ENCODE measurements at places on chromosomes 2 and 18.
A peak's percentile ranks its signal among the peaks of the same experiment; 100 is the strongest.

GRCh38 chr2:1833726-1834125 lies 89.4 kb upstream of the PXDN start:
- no peak for DNase-seq

- DNase-seq, result no peak
Observed at GRCh38 chr2:3805201-3805939, 102.0 kb downstream of the DCDC2C start.

DNA sequence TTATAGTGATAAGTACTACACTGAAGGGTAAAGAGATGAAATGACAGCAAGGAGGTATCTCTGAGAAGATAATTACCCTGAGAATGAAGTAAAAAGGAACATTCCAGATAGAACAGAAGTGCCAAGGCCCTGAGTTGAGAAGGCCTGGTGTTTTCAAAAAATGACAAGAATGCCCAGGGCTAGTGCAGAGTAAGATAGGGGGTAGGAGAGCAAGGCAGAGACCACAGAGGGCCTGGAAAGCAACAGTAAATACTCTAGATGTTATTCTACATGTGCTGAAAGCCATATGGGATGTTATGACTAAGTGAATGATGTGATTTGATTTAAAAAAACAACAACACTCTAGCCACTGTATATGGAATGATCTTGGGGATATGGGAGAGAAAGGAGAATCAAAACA lies 52.3 kb downstream of the BAZ2B start:
- no peak for DNase-seq

GRCh38 chr2:151902829-151903228 lies 74.6 kb upstream of the ARL5A start:
- no peak for DNase-seq

DNA sequence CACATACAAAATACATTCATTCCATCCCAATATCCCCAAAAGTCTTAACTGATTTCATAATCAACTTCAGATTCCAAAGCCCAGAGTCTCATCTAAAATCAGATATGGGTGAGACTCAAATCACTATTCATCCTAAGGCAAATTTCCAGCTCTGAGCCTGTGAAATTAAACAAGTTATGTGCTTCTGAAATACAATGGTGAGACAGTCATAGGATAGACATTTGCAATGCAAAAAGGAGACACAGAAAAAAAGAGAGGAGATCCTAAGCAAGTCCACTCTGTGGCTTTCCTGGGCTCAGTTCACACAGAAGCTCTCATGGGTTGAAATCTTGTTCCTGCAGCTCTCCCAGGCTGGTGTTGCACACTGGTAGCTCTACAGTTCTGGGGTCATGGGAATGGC lies 18.3 kb downstream of the ZNF892 start:
- no peak for DNase-seq

DNA sequence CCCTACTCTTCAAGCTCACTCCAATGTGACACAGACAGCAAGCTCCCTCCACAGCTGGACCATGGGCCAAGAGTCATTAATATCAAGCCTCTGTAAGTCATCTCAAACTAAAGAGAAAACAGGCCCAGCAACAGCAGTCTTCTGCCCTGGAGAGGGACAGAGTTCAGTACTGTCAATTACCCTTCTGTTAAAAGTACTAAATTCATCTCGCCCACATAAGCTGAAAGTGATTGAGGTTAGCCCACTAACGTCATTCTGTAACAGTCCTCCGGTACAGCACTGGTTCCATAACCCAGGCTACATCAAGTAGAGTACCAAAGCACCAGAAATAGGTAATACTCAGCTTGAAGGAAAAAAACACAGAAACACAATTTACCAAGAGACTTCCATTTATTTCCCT lies 25.9 kb downstream of the THADA start:
- no peak for DNase-seq

- no peak for DNase-seq
Observed at GRCh38 chr18:45571195-45571594, 44.1 kb upstream of the SLC14A2 start.

GRCh38 chr2:119282146-119282995 lies 58.7 kb downstream of the STEAP3 start:
- no peak for DNase-seq

GRCh38 chr18:13320096-13320495 lies 101.5 kb downstream of the LDLRAD4 start:
- DNase-seq, result no peak

DNA sequence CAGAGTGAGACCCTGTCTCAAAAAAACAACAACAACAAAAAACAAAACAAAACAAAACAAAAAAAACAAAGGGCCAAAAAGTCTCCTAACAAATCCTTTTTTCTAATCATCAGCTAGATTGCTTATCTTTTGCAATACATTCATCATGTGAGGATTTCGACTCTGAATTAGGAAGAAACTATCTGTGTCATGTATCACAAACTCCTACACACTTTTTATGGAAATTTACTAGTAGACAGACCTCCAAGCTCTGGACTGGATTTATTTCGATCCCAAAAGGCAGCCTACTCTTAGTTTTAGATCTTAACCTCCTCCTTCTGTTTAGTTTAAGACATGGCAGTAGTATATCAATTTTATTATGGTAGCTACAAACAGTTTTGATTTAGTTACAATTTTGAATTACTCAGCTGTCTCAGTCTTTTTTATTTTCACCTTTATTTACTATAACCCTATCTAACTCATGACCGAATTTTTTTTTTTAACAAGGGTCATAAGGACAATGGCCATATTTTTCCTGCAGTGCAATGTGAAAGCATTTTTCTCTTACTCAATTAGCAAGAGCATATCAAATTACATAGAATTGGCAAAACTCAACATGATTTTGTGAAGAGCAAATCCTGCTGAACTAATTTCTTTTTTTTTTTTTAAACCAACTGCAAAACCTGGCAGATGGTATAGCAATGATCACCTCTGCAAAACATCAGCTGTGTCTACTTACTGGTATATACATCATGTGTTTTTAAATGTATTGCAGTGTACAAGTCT lies 10.7 kb upstream of the CCDC88A start:
- no peak for DNase-seq

- no peak for DNase-seq
Observed at GRCh38 chr2:98160554-98160953, 73.6 kb downstream of the VWA3B start.

DNA sequence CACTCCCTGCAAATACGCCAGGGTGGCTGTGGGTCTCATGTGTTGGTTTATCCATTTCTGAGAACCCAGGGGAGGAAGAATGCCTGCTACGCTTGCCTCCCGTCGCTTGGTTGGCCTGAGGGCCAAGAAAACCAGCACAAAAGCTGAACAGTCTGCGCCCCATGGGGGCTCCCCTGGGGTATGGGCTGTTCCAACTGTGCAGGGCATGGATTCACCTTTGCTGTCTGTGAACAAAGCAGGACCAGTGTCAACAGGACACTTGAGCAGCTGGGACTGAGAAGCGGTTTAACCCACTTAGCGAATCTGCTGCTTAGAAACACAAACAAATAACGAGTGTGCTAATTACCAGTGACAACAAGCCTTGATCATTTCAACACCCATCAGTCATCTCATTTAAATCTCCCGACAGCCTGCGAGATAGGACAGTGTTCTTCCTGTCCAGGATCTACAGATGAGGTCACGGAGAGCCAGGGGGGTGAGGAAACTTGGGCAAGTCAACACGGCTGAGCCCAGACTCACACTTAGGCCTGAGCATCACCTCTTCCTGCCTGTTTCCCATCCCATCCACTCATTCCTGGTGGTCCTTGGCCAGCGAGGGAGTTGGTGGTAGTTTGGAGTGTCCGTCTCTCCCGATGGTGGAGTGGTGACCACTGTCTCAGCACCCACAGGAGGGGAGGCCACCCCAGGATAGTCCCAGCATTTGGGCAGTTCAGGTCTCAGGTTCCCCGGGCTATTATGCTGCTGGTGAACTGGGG lies 111.6 kb upstream of the HAAO start:
- peak; percentile 51 for DNase-seq

GRCh38 chr2:233779722-233780121 lies 1.6 kb downstream of the MROH2A start:
- no peak for DNase-seq

DNA sequence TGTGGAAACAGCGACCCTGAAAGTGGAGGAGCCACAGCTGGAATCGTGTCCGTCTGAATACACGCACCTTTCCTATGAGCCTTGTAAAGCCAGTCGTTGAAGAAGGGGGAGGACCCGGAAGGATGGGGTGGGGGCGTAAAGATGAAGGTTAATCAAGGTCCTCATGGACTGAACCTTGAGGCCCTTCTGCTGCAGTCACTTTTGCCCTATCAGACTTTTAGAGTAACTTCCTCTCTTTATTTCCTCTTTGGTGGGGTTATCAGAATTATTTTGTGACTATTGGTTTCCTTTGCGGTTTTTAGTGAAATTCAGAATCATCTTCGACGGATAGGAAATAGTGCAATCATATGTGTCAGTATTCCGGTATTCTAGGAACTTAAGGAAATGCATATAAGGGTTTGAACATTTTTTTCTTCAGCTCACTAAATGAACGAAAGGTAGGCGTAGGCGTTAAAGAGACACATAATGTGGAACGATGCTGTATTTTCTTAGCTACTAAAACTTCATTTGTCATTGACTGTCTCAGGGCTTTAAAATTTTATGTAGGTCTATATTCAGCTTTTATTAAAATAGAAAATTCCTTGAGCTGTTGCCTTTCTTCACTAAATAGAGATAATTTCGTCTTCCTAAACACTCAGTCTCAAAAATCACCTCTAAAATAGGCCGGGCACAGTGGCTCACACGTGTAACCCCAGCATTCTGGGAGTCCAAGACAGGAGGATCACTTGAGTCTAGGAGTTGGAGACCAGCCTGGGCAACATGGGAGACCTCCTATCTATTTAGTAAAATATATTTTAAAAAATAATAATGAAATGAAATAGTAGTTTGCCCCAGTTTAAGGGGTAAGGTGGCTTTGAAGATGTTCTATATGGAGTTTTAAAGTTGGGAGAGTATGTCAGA lies 1.4 kb upstream of the YES1 start:
- no peak for DNase-seq

DNA sequence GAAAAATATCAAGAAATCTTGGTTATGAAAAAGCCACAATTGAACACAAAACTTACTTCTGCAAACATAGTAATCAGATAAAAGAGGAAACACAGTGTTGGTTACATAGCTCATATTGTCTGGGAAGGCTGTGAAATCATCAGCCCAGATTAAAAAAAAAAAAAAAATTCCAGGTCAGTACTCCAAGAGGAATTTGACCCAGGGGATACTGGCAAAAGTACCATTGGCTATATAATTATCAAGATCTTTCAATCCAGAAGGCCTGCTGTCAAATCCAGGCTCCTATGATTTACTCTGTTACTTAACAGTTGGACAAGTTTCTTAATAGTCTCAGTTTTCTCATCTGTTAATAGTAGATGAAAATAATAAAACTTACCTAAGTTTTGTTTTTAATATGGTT lies 12.9 kb upstream of the IKZF2 start:
- DNase-seq, result no peak

GRCh38 chr2:230805353-230806017 lies 59.3 kb upstream of the ITM2C start:
- DNase-seq, result no peak

GRCh38 chr2:240958366-240959213 lies 39.8 kb upstream of the SNED1 start:
- DNase-seq, result no peak

GRCh38 chr18:61893309-61893970 lies 633 bp upstream of the RNF152 start:
- no peak for DNase-seq

GRCh38 chr2:200861617-200862155 lies 2.8 kb downstream of the CLK1 start:
- no peak for DNase-seq

GRCh38 chr2:105629634-105630033 lies 115.1 kb upstream of the NCK2 start:
- no peak for DNase-seq

GRCh38 chr2:55459279-55459678 lies 39.6 kb upstream of the CCDC88A start:
- no peak for DNase-seq

GRCh38 chr2:127305990-127306585 lies 12.1 kb upstream of the ERCC3 start:
- no peak for DNase-seq

GRCh38 chr2:218658671-218659257 lies 659 bp downstream of the ZNF142 start:
- no peak for DNase-seq

- no peak for DNase-seq
Observed at GRCh38 chr18:35043207-35043606, 2.0 kb downstream of the MAPRE2 start.

- DNase-seq, result no peak
Observed at GRCh38 chr2:96503637-96504243, 1.4 kb downstream of the NEURL3 start.

- no peak for DNase-seq
Observed at GRCh38 chr2:64289251-64289650, 145.0 kb upstream of the PELI1 start.

GRCh38 chr2:240359695-240360094 lies 75.8 kb upstream of the GPC1 start:
- DNase-seq, result no peak

DNA sequence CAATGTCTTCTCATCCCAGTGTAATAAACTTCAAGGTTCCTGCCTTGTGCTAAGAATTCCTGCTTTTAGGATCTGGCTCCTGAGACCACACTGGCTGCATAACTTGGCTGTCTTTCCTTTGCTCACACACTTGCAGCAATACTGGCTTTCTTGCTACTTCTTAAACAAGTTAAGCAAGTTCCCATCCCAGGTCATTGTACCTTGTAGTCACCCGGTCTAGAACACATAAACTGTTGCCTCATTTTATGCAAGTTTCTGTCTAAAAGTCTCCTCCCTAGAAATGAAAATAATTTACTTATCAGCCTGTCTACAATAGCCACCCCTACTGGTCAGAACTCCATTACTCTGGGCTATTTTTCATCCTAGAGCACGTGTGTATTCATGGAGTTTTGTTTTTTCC lies 887.9 kb upstream of the FAM98A start:
- DNase-seq, result no peak

GRCh38 chr2:176652300-176653182 lies 383.3 kb downstream of the MTX2 start:
- DNase-seq, result peak; percentile 90

DNA sequence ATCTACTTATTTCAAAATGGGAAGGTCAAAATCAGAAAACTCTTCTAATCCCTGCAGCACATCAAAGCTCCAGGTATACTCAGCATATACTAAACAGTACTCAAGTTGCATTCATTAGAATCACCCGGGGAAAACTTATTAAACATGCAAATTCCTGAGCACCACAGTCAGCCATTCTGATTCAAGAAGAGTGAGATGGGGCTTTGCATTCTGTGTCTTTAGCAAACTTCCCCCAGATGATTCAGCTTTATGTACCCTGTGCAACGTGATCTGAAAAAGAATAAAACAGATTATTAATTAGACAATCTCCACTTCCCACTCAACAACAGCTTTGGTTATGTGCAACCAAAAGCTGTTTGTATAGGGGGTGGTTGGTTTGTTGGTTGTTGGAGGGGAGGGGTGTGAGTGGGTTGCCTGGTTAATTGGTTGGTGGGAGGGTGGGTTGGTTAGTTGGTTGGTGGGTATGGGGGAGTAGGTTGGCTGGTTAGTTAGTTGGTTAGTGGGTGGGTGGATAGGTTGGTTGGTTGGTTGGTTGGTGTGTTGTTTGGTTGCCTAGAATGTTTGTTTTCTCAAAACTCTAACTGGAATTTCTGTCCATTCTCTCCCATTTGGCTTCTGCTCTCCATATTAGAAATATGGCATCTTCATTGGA lies 112.5 kb upstream of the AGAP1 start:
- no peak for DNase-seq
